Testis (tissue), 5 donors: ENCODE measurements at places on chromosomes 6 and 20. TPM values are rescaled to one million over a fixed set of nuclear protein-coding genes. Genes with fewer than 3 reads are reported as not detected.
A peak's percentile ranks its signal among the peaks of the same experiment; 100 is the strongest.

GRCh38 chr6:161218222-161218621 is 55.6 kb downstream of the AGPAT4 start:
- no peak for DNase-seq
- H3K27me3 ChIP-seq: no peaks in the 10 kb centered on the region
- no peak overlapping the region for H3K27ac ChIP-seq
- H3K4me3 ChIP-seq: no peak overlapping the region
- no peaks in the 10 kb centered on the region for H3K36me3 ChIP-seq
- no peaks in the 10 kb centered on the region for H3K4me1 ChIP-seq

- H3K27me3 ChIP-seq: no peaks in the 10 kb centered on the region
- H3K27ac ChIP-seq: peak overlapping the region; percentile 81
- H3K4me1 ChIP-seq: peaks cover 3% of the 10 kb centered on the region
- H3K4me3 ChIP-seq: peak overlapping the region; percentile 74
- no peaks in the 10 kb centered on the region for H3K36me3 ChIP-seq
These were observed 671 bp downstream of the BPHL start for GRCh38 chr6:3119040-3119723.

GCM1 gene
- polyA plus RNA-seq: 0.90 TPM

GRCh38 chr6:84791233-84791632 is 26.8 kb upstream of the TBX18 start:
- H3K4me1 ChIP-seq: no peaks in the 10 kb centered on the region
- DNase-seq: no peak
- no peak overlapping the region for H3K27ac ChIP-seq
- no peaks in the 10 kb centered on the region for H3K27me3 ChIP-seq
- no peaks in the 10 kb centered on the region for H3K36me3 ChIP-seq

- H3K27ac ChIP-seq: no peak overlapping the region
- no peaks in the 10 kb centered on the region for H3K36me3 ChIP-seq
- no peaks in the 10 kb centered on the region for H3K4me1 ChIP-seq
- H3K27me3 ChIP-seq: no peaks in the 10 kb centered on the region
These were observed 502.8 kb upstream of the MARCKS start for GRCh38 chr6:113354204-113354895.

DNA sequence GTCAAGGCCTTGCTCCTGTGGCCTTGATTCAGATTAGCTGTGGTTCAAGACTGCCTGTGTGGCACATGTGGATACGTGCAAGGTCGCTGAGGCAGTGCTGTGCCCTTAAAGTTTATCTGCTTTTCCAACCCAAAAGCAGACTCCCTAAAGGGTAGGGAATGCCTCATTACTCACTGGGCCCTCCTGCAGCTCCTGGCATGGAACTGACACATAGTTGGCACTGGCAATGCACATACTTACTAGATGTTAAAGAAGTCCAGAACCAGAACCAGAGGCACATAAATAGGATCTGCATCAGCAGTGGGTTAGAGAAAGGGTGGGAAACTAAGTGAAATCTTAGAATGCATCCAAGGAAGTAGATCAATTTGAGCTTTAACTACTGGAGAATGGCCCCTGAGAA is 90.6 kb upstream of the MLN start:
- H3K36me3 ChIP-seq: no peaks in the 10 kb centered on the region
- no peaks in the 10 kb centered on the region for H3K4me1 ChIP-seq
- no peaks in the 10 kb centered on the region for H3K27me3 ChIP-seq
- DNase-seq: no peak
- no peak overlapping the region for H3K4me3 ChIP-seq
- H3K27ac ChIP-seq: no peak overlapping the region

GRCh38 chr20:9214685-9215084 is 145.8 kb downstream of the PLCB4 start:
- no peak overlapping the region for H3K27ac ChIP-seq
- H3K36me3 ChIP-seq: no peaks in the 10 kb centered on the region
- DNase-seq: no peak
- H3K4me1 ChIP-seq: peaks cover 5% of the 10 kb centered on the region
- no peaks in the 10 kb centered on the region for H3K27me3 ChIP-seq

DNA sequence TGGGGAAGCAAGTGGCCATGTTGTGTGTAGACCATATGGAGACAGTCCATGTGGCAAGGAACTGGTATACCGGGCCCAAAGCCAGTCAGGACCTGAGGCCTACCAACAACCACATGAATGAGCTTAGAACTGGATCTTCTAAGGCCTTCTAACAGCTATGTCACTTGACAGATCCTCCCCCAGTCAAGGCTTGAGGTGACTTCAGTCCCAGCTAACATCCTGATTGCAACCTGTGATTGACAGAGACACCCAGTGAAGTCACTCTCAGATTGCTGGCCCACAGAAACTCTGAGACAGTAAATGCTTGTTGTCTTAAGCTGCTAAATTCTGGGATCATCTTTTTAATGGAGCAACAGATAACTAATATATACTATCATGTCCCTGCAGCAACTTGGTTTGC is 32.9 kb downstream of the AHI1 start:
- DNase-seq: no peak
- H3K4me1 ChIP-seq: no peaks in the 10 kb centered on the region
- H3K27me3 ChIP-seq: no peaks in the 10 kb centered on the region
- no peak overlapping the region for H3K4me3 ChIP-seq
- H3K27ac ChIP-seq: no peak overlapping the region

TRIM40 gene
- polyA plus RNA-seq: 7.5 TPM

GUCA1A gene
- 47.0 TPM for polyA plus RNA-seq

GRCh38 chr6:9250852-9251251 is 815.5 kb upstream of the SLC35B3 start:
- no peak overlapping the region for H3K4me3 ChIP-seq
- H3K27me3 ChIP-seq: no peaks in the 10 kb centered on the region
- H3K36me3 ChIP-seq: no peaks in the 10 kb centered on the region
- no peak overlapping the region for H3K27ac ChIP-seq
- DNase-seq: peak; percentile 26

- H3K4me1 ChIP-seq: no peaks in the 10 kb centered on the region
- H3K27ac ChIP-seq: no peak overlapping the region
- DNase-seq: no peak
- H3K4me3 ChIP-seq: no peak overlapping the region
- H3K36me3 ChIP-seq: no peaks in the 10 kb centered on the region
These were observed 61.0 kb upstream of the REV3L start for GRCh38 chr6:111543913-111544435.

DEFB123 gene
- 222 TPM for polyA plus RNA-seq

DNA sequence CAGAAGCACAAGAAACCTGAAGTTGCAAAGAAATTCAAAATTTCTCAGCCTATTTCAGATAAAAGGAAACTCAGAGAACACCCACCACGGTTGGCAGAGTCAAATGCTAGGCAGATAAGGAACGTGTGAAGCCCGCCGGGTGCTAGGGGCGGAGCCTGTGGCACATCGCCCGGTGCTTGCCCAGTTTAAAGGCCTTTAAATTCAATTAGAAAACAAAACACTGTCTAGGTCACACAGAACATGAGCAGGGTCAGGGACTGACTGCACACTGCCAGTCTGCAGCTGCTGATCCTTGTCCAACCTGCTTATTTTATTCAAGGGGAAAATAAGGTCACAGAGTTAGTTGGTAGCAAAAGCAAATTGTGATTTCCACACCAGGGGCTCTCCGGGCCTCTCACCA is 75.8 kb downstream of the PSMG4 start:
- H3K27ac ChIP-seq: no peak overlapping the region
- no peaks in the 10 kb centered on the region for H3K4me1 ChIP-seq
- DNase-seq: peak; percentile 38
- H3K27me3 ChIP-seq: no peaks in the 10 kb centered on the region
- H3K4me3 ChIP-seq: no peak overlapping the region
- no peaks in the 10 kb centered on the region for H3K36me3 ChIP-seq

DNA sequence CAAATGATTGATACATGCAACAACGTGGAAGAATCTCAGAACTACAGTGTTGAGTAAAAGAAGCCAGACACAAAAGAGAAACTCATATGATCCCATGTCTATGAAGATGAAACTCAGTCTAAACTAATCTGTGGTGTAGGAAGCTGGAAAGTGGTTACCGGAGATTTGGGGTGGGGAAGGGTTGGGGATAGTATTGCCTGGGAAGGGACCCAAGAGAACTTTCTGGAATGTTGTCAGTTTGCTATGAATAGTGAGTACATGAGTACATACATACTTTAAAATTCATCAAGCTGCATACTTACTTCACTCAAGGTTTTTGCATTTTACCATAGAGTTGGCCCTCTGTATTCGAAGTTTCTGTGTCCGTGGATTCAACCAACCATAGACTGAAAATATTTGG is 106.0 kb downstream of the SAMD5 start:
- DNase-seq: no peak
- no peak overlapping the region for H3K27ac ChIP-seq
- H3K4me3 ChIP-seq: no peak overlapping the region
- no peaks in the 10 kb centered on the region for H3K27me3 ChIP-seq

GRCh38 chr6:147040121-147040910 is 163.9 kb upstream of the STXBP5 start:
- no peak overlapping the region for H3K27ac ChIP-seq
- DNase-seq: no peak
- no peaks in the 10 kb centered on the region for H3K27me3 ChIP-seq
- H3K4me3 ChIP-seq: no peak overlapping the region

DNA sequence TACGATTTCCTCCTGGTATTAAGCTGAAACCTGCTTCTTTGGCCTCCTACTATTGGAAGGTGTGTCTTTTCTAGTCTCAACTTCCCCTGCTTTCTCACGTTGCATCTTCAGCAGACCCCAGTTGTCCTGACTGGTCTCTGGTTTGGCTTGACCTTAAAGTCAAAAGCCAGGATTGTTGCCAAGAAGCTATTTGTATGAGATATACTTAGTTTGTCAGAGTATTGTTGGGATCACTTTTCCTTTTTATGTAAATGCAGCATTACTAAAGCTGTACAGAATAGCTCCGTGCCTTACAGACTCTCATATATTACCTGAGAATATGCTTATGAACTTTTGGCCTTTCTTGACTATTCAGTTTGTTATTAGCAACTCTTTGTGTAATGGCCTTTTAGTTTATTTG is 61.1 kb downstream of the TSPYL4 start:
- H3K27me3 ChIP-seq: no peaks in the 10 kb centered on the region
- no peak overlapping the region for H3K4me3 ChIP-seq
- no peaks in the 10 kb centered on the region for H3K4me1 ChIP-seq
- H3K27ac ChIP-seq: no peak overlapping the region
- no peak for DNase-seq

GRCh38 chr6:99589290-99589672 is 17.4 kb upstream of the PRDM13 start:
- no peaks in the 10 kb centered on the region for H3K27me3 ChIP-seq
- DNase-seq: no peak
- H3K4me1 ChIP-seq: peaks cover 14% of the 10 kb centered on the region
- no peak overlapping the region for H3K27ac ChIP-seq
- no peaks in the 10 kb centered on the region for H3K36me3 ChIP-seq

DNA sequence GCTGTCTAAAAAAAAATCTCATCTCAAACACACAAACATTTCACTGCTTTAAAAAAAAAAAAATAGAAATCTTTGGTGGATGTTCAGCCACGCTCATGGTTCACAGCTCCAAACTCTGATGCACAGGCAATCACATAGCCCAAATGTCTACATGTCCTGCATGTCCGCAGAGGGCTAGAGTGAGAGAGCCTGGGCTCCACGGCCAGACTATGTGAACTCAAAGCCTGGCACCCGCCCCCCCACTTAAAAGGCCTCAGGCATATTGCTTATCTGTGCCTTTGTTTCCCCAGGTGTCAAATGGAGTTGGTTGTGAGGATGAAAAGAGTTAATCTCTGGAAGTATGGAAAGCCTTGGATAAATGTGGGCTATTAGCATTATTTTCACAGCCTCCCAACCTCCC is 10.5 kb upstream of the PTGIS start:
- no peak for DNase-seq
- H3K4me1 ChIP-seq: peaks cover 16% of the 10 kb centered on the region
- H3K27me3 ChIP-seq: no peaks in the 10 kb centered on the region

DNA sequence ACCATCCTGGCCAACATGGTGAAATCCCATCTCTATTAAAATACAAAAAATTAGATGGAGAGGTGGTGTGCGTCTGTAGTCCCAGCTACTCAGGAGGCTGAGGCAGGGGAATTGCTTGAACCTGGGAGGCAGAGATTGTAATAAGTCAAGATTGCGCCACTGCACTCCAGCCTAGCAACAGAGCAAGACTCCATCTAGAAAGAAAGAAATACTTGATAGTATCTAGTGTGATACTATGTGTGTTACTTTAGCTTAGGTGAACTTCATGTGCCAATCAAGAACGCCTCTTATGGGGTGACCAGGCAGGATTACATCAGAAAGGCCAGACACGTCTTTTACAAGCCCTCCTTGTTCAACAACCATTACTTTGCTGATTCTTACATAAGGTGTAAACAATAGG is 107.1 kb downstream of the TMEM170B start:
- no peaks in the 10 kb centered on the region for H3K36me3 ChIP-seq
- H3K27ac ChIP-seq: no peak overlapping the region
- H3K27me3 ChIP-seq: no peaks in the 10 kb centered on the region
- DNase-seq: no peak
- H3K4me3 ChIP-seq: no peak overlapping the region
- peaks cover 3% of the 10 kb centered on the region for H3K4me1 ChIP-seq

DNA sequence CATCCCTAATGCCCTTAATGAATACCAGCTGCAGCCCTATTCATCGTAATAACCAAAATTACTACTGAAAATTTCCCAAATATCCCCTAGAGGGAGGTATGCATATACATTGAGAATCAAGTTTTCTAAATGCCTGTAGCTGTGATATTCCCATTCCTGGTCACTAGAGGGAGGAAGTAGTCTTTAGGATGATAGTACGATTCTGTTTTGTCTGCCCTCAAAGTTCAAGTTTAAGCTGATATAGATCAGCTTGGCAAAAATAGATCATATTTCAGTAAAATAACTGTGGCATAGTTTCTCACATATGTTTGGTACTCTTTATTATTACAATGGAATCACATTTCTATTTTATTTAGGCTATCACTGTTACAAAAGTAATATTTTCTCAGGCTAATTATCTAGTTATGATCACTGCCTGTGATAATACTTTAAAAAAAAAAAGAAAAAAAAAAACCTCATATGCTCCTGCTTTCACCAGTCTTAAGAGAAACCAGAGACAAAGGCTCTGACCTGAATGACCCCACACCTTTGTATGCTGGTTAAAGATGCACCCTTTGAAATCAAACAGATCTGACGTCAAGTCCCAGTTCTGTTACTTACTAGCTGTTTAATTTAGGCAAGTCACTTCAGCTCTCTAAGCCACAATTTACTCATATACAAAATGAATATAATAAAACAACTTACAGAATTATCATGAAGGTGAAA is 11.0 kb downstream of the TSPYL1 start:
- no peak overlapping the region for H3K27ac ChIP-seq
- H3K36me3 ChIP-seq: no peaks in the 10 kb centered on the region
- H3K4me1 ChIP-seq: no peaks in the 10 kb centered on the region
- DNase-seq: no peak

GRCh38 chr20:37615340-37616109 is 78.3 kb upstream of the CTNNBL1 start:
- H3K4me1 ChIP-seq: no peaks in the 10 kb centered on the region
- no peaks in the 10 kb centered on the region for H3K36me3 ChIP-seq
- H3K4me3 ChIP-seq: no peak overlapping the region
- no peaks in the 10 kb centered on the region for H3K27me3 ChIP-seq
- peak; percentile 79 for DNase-seq
- no peak overlapping the region for H3K27ac ChIP-seq

GRCh38 chr6:89087881-89088280 is 7.3 kb downstream of the PNRC1 start:
- peaks cover 8% of the 10 kb centered on the region for H3K4me1 ChIP-seq
- no peak overlapping the region for H3K27ac ChIP-seq
- H3K27me3 ChIP-seq: no peaks in the 10 kb centered on the region

GRCh38 chr6:34546551-34547321 is 9.4 kb downstream of the SPDEF start:
- H3K27ac ChIP-seq: no peak overlapping the region
- H3K36me3 ChIP-seq: no peaks in the 10 kb centered on the region
- H3K27me3 ChIP-seq: no peaks in the 10 kb centered on the region

- DNase-seq: no peak
- no peaks in the 10 kb centered on the region for H3K36me3 ChIP-seq
- no peak overlapping the region for H3K27ac ChIP-seq
- no peaks in the 10 kb centered on the region for H3K27me3 ChIP-seq
- H3K4me1 ChIP-seq: no peaks in the 10 kb centered on the region
These were observed 22.8 kb upstream of the KHDC1 start for GRCh38 chr6:73285674-73286283.
